SK-N-MC (cell line): ENCODE measurements at places on chromosomes 7 and 10.

- no peak for DNase-seq
Measured at GRCh38 chr10:48945441-48946130, 5.9 kb upstream of the LRRC18 start.

DNA sequence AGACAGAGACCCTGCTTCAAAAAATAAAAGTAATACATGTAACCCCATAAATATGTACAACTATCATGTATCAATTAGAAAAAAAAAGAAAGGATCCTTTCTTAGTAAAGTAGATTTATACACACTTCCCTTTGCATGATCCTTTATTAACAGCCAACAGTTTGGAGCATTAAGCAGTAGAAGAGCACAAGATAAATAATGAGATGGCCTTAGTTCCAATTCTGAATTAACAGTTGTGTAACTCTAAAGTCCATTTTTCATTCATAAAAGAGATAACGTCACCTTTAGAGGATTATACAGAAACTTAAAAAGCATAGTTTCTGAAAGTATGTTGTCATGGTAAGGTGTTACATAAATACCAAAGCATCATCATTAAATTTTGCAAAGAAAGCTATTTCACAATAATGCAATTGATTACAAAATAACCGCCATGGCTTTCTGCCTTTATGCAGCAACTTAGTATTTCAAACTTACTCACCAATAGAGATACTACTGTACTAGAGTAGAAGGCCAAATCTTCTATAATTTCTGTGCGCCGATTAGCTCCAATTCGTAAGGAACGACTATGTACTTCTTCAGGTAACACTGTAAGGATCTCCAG is 40.3 kb downstream of the TNPO3 start:
- no peak for DNase-seq

GRCh38 chr7:151228024-151228866 is 1.2 kb upstream of the ABCF2 start:
- DNase-seq, result no peak

GRCh38 chr10:109668154-109668665 is 255.1 kb downstream of the XPNPEP1 start:
- no peak for DNase-seq

DNA sequence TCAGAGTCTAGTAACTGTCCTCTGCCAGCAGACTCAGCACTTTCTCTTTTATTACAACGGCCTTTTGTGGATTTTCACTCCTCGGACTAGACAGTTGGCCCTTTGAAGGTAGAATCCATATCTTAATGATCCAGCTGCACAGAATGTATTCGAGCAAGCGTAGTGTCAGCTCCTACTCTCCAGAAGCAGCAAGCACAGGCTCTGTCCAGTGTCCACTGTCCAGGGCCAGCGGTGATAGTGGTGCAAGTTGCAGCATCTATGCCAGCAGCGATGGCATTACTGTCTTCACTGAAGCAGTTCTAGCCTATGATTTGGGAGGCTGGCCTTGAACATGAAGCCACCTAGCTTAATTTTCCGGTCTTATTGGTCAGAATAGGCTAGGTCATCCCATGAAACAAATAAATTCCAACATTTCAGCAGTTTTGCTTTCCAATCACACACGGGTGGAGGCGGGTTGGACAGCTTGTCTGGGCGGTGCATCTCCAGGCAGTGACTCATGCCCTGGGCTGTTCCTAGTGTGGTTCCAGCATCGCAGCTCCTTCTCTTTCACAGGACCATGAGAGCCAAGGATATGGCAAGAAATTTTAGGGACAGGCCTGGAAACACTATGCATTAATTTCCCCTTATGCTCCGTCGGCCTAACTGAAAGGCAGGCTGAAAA is 108.6 kb upstream of the KCNMA1 start:
- no peak for DNase-seq

DNA sequence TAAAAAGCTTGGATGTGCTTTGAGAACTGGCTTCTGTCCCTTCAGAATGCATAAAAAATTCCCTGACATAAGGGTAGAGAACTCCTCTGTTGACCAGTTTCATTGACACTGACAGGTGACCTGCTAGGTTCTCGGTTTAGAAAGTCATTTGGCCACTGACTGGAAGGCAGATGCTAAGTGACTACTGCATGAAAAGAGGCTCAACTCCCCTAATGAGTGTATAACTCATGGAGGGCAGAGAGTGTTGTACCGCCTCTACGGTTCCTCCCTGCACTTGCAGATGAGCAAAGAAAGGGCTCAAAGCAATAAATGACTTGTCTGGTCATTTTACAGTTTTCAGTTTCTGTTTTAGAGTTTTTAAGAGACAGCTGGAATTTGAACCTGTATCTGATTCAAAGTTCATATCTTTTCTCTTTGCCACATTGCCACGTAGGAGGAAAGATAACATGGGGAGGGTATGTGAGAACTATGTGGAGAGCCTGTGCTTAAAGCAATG is 2.9 kb upstream of the FGL2 start:
- DNase-seq, result no peak

- no peak for DNase-seq
Measured at GRCh38 chr10:50540826-50541122, 83.0 kb downstream of the SGMS1 start.

DNA sequence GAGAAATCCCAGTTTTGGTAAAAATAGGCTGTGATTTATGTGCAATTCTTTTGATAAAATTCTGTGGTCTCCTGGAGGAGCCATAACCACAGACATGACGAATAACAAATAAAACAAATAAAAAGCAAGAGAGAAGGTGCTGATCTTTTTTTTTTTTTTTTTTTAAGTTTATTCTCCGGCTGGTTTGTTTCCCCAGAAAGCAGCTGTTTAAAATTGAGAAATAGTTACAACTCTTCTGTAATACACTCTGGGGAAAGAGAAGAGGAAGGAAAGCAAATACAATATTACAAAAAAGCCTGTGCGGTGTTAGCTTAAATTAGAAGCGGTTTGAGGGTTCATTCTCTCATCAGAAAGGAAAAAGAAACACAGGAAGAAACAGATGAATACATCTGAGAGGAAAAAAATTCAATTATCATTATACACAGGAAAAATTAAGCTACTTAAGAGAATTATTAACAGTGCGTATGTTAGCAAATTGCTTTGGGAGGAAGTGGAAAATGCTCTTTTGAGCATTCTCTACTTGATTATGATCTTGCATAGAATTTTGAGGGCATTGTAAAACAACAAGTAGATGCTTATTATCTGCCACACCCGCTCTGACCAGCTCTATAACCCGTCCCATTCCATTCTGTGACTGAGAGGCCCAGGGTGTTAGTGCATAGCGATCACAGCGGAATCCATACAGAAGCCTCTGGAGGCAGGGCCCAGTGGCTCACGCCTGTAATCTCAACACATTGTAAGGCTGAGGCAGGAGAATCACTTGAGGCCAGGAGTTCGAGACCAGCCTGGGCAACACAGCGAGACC is 40.6 kb upstream of the WAC start:
- DNase-seq, result no peak

- no peak for DNase-seq
Measured at GRCh38 chr7:115059321-115059720, 137.4 kb downstream of the MDFIC start.

GRCh38 chr10:8242295-8242872 is 187.9 kb downstream of the GATA3 start:
- no peak for DNase-seq

- DNase-seq, result peak; percentile 80
Measured at GRCh38 chr10:29202386-29202940, 86.4 kb upstream of the LYZL1 start.

DNA sequence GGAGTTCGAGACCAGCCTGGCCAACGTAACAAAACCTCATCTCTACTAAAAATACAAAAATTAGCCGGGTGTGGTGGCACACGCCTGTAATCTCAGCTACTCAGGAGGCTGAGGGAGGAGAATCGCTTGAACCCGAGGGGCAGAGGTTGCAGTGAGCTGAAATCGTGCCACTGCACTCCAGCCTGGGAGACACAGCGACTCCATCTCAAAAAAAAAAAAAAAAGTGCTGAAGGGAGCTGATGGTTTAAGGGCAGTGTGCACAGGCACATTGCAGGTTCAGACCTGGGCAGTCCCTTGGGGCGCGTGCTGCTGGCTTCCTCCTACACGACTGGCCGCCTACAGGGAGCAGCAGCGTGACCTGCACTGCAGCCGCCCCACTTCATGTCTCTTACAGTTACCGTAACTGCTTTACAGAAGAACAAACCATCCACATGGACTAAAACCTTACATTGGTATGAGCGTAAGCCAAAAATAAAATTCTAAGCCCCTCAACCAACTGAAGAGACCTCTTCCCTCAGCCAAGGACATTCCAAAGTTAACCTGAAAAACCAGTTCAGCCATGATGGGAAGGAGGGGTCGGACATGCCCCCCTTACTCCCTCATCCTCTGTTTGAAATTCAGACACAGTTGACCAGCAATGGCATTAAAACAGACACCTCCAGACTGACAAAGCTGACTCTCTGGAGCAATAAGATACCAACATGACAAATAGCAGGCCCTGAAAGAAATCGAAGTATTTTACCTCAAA is 262.2 kb downstream of the ZMYND11 start:
- DNase-seq, result no peak

DNA sequence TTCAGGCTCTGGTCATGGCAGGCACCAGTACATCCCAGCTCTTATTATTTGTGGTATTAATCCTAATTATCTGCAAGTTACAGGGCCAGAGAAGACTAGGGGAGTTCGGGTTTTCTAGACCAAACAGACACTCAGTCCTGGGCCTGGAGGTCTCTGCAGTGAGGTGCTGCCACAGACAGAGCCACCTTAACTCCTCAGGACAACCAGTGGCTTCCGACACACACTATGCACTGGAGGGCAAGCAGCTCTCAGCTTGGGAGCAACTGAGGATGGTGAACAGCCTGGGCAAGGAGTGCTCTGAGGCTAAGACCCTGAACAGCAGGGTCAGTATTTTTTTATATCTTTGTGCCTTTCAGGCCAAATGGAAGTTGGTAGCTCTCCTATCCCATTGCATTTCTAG is 19.0 kb downstream of the ACTA2 start:
- DNase-seq, result no peak
